Left kidney (tissue), 8 donors: ENCODE measurements at places on chromosomes 5 and 9. TPM values are rescaled to one million over a fixed set of nuclear protein-coding genes. Genes with fewer than 3 reads are reported as not detected.

Gene LVRN
- 3.0 TPM for polyA plus RNA-seq

Gene IFNA21
- polyA plus RNA-seq, result not detected

Gene CDC20B
- 0.62 TPM for polyA plus RNA-seq

Gene IFNA8
- not detected for polyA plus RNA-seq

Gene HDAC3
- polyA plus RNA-seq, result 122 TPM

DNA sequence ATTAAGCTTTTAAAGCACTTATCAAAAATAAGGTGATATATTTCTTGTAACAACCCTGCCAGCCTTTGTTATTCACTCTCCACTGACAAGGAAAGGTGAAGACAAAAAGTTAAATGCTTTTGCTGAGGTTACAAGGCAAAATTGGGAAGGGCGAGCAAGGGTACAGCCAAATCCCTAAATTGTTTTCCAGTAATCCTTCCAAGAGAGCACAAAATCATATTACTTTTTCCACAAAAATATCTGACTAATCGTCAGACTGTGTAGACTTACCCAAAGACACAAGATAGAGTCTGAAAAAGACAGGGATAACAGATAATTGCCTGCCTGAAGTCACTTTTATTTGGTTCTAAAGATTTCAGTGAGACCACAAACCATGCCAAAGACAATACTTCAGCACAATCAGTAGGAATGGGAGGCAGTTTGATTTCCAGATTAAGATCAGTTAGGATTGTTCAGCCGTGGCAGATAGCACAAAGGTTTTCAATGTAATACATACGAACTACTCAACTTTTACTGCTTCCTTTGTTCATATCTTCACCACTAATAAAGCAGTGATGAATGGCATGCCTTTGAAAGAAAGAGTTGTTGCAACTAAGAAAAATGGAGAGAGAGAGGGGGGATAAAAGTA lies 383.8 kb upstream of the TUSC1 start:
- DNase-seq, result no peak

DNA sequence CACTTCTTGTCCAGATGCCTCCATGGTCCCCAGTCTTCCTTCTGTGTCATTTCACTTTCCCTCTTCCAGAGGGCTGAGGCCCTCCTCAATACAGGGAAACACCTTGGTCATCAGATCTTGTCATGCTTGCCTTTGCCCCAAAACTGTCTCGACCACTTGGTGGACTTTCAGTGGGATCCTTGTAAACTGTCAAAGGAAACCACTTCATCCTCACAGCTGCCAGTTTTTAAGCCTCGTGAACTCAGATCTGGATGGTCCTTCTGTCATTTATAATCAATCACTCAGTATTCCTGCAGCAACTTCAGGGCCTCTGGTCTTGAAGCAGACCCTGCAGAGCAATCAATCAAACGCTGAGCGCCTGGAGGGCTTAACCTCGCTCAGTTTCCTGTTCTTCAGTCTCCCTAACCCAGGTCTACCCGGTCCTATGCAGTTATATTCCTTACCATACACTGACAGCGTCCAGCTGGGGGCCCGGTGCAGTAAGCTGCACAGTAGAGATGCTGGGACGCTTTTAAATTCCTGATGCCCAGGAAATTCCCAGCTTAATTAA lies 74.6 kb downstream of the GOLPH3 start:
- DNase-seq, result no peak

DNA sequence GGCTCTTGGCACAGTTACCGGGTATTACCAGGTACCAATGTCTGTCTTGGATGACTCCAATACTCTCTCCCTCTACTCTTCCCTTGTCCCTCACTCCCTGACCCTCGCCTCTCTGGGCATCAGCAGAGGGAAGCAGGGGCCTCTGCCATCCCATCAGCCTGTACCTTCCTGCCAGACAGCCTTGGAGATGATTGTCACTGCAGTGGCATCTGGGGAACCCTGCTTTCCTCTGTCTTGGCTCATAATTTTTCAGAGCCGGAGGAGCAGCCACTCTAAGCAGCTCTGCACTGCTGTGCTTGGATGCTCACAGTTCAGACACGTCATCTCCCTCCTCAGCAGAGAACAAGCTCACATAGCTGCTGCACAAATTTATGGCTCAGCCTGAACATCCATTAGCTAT lies 274.1 kb downstream of the SMARCA2 start:
- peak; percentile 33 for DNase-seq

GRCh38 chr9:128420651-128421481 lies at the start of gene CERCAM:
Gene CERCAM, plus strand, starts transcription at chr9:128420857. Its CDS starts 21 bp downstream, at chr9:128420878.
- DNase-seq, result peak; percentile 60

DNA sequence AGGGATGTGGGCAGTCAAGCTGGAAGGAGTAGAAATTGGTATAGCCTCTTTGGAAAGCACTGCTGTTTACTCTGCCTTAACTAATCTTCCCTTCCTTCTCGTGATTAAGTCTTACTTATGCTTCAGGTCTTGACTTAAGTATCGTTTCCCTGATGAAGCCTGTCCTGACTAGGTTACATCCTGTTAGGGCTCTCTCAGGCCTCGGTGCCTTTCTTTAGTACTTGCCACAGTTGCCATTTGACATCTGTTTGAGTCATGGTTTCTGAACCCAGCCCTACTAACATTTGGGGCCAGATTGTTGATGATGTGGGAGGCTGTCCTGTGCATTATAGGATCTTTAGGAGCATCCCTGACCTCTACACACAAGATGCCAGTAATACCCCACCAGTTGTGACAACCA lies 94.4 kb downstream of the GAPVD1 start:
- DNase-seq, result no peak

- DNase-seq, result no peak
These were observed 51.8 kb downstream of the DUSP1 start for GRCh38 chr5:172719211-172719610.

GRCh38 chr9:37417857-37418618 lies 4.5 kb upstream of the GRHPR start:
- no peak for DNase-seq

GRCh38 chr9:128124873-128125579 lies 2.5 kb downstream of the PTGES2 start:
- no peak for DNase-seq
